ENCODE measurements at places on chromosomes 4 and X.

DNA sequence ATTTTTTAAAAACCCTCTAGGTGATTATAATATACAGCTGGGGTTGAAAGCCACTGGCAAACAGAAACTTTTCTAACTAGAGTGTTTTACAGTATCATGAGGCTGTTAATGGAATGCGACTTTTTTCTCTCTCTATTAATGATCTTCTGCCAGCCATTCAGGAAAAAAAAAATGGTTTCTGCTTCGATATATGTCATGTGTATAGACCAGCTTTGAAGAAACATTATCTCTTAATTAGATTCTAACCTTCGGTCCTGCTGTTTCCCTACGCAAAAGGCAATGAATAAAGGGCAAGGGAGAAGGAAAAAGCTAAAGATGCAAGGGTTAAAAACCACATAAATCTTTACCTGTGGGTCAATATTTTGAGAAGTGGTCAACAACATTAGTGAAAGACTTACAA lies 1662.1 kb upstream of the TENM3 start:
- ATAC-seq: no peak

DNA sequence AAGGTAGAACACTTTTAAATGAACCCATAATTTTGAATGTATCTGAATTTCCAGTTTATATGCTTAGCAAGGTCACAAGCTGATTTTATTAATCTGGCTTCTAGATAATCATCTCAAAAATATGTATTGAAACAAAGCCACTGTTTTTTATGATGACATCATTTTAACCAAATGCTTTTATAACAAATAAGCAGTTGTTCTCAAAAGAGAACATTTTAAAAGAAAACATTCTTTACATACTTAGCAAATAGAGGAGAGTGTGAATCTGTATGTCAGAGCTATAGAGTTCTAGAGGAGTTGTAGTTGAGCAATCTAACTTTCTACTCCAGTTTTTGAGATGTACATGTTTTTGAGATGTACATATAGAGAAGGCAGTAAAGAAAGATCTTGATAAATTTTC lies 42.5 kb downstream of the LAMP2 start:
- no peak for ATAC-seq

DNA sequence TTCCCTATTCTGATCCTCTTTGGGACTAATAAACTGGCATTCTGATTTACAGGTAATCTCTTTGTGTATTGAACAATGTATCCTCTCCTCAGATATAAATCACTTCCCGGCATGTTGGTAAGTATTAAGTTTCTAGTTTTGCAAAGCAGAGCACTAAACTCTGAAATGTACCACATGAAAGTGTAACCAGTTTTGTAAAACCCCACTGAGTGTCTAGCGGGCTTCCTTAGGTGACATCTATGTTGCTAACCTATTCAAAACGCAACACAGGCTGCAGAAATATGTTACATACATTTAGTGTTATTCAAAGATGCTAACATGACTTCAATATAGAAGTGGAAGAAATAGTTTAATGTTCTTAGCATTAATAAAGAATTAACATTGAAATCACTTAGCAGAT lies 25.2 kb downstream of the DNAJB14 start:
- no peak for ATAC-seq

GRCh38 chrX:133516686-133517085 lies 101.4 kb upstream of the GPC4 start:
- ATAC-seq: no peak

DNA sequence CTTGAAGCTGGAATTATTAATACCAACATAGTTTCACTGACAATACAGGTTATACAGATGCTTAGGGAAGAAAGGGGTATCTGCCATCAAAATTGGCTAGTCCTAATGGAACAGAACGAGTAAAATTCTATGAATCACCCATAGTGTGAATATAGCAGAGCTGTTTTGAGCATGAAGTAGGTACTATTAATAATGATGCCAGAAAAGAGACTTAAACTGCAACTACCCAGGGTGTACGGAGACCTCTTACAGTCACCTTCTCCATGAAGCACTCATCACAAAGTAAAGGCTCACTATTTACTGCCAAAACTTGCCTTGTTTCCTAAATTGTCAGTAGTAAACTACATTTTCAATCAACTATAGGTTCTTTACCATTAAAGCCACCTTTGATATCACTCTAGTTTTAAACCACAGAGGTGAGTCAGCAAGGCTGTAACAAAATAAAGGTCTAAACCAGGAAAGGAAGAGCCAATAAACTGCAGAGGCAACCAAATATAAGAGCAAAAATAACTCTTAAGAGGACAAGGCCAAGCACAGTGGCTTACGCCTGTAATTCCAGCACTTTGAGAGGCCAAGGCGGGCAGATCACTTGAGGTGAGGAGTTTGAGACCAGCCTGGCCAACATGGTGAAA lies 114.4 kb downstream of the FRYL start:
- no peak for ATAC-seq

- ATAC-seq: no peak
These were observed 310.6 kb upstream of the AADAT start for GRCh38 chr4:170400361-170400760.

DNA sequence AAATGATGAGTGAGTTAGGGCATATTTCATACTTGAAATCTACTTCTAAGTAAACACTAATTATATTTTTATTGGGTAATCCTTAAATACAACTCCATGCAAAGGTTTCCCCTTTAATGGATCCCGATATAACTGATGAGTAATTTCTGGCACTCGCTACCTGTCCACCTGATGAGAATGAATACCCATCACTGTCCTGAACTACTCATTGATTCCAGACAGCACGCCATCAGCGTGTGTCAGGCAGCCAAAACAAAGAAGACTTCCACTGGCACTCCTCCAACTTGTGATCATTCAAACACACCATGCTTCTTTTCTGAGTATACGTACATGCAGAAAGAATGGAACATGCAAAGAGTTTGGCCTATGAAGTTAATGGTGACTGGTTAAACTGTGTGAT lies 69.4 kb downstream of the HCCS start:
- ATAC-seq: no peak

DNA sequence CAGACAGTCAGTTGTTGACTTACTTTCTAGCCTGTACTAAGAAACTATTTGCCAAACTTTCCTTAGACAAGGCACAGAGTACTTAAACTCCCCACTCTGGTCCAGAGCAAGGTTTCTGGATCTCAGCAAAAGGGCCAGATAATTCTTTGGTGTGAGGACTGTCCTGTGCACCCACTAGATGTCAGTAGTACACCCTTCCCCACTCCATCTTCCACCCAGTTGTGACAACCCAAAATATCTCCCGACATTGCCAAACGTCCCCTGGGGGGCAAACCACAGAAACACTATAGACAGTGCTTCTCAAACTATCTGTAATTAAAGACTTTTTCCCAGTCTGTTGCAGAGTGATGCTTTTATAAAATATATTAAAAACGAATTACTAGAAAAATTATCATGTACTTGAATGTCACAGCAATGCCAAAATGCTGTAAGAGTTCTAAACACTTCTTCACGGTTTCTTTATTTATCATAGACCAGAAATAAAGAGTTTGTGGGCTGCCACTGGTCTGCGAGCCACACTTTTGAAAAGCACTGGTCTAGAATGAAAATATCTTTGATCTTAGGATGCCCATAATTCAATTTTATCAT lies 203.5 kb downstream of the PRDM5 start:
- ATAC-seq: peak; percentile 62

DNA sequence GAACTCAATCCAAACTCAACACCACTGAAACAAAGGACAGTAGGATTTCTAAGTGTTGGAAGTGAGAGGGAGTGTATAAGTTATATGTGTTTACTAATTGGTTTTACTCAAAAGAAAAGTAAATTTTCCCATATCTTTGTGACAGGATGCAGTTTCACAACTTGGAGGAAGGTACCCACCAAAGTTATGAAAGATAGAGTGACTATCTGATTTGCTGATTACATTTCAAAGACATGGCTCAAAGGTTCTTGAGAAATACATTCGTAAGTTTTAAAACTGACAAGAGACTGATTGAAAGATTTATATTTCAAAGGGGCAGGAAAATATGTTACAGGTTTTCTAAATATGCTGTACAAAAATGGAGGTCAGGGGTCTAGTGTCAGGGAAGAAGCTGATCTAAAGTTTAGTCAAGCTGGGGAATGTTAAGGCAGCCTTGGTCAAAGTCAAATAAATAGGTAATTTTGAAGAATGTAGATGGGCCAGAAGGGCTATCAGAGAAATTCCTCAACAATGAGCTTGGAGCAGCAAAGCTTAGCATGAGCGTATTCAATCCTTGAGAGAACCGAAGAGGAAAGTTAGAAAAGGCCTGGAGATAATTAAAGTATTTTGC lies 9.7 kb upstream of the COMMD8 start:
- ATAC-seq: no peak

DNA sequence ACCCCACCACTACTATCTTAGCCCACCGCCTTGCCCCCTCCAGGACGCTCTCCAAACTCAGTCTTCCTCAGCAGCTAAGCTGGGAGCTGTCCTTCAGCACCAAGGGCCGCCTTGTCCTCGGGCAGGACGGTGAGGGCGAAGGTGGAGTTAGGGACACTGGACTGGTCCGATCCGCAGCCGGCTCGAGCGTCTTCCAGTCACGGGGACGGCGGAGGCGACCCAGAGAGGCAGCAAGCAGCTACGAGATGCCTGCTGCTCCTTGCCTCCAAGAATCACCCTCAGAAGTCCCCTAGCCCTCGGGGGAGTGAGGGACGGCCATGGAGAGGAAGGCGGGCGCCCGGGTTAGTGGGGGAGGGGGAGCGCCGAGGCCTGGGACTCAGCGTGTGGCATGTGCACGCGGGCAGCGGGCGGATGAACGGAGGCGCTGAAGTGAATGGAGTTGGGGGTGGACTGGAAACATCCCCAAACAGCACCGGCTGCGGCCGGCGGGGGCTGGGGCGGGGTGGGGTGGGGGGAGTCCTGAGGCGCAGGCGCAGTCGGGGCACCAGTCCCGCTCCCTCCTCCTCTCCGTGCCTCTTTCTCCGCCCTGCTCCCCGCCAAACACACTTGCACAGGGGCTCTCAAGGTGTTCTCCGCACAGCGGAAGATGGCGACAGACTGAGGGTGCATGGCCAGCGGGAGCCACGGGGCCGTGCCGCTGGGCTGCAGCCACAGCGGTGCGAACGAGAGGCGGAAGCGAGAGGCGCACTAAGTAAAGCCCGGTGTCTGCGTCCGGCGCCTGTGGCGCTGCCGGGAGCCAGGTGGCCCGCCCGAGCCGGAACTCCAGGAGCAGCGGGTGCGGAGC lies at the start of gene NALF2:
Gene NALF2 (plus strand): TSS at position 545 of the 844 bp plus-strand sequence. CDS start 957 bp downstream, outside the sequence.
- ATAC-seq: peak; percentile 41

GRCh38 chr4:26782168-26782829 lies 78.3 kb upstream of the STIM2 start:
- ATAC-seq: no peak

GRCh38 chr4:121977251-121978171 lies 25.7 kb upstream of the TRPC3 start:
- no peak for ATAC-seq

- ATAC-seq: peak; percentile 75
These were observed 130.1 kb upstream of the TECRL start for GRCh38 chr4:64539234-64539849.

- no peak for ATAC-seq
These were observed 129.0 kb upstream of the MAMLD1 start for GRCh38 chrX:150234126-150234525.

GRCh38 chr4:122003335-122003734 lies 51.5 kb upstream of the TRPC3 start:
- peak; percentile 38 for ATAC-seq

DNA sequence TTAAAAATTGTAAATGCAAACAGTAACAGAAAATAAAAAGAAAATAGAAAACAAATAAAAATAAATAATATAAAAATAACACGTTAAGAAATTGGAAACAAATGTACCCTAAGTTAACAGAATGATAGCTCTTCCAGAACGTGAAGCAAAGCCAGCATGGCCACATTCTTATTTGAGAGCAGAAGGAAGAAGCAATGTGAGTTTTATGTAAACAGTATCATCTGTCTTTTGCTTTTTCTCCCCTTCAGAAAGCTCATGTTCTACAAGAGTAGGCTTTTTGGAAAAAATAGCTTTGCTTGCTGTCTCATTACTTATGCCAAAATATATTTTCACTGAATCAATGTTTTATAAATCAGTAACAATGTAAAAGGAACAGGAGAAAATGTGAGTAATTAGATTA lies 18.7 kb downstream of the NPY2R start:
- no peak for ATAC-seq

DNA sequence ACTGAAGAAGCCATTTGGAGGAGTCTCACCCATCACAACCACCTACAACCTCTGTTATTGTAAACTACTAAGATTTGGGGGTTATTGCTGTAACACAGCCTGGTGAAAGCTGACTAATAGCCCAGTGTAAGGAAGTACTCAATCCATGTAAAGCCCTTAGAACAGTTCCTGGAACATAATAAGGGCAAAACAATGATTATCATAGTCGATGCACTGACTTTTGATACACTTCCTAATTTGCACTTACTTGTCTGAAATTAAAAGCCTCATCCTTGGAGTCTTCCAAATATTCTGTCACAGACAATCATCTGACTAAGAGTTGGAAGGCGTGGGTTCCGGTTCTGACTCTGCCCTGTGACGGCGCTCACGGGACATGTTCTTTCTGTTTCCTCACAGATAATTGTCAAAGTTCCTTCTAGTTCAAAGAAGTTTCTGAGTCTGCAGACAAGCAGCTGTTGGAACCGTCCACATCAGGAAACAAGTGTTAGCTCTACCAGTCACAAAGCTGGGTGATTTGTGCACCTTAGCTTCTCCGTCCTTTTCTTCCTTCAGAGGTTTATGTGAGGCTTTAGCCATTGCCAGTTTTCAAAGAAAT lies 33.4 kb upstream of the RASGEF1B start:
- ATAC-seq: peak; percentile 43

DNA sequence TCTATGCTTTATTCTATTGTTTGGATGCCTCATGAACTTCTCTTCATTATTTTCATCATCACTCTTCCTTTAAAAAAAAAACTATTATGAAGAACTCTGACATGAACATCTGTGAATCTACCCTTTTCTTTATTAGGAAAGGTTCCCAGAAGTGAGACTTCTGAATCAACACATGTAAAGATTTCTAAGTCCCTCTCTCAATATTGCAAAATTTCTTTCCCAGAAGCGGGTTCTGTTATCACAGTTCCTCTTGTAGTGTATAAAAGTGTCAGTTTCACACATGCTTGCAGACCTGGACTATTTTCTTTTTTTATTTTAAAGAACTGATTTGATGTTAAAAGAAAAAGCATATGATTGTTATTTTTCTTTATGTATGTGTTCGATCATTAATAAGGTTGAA lies 330.8 kb upstream of the KLF3 start:
- ATAC-seq: no peak

All from esophagus mucosa (tissue), 1 donor.